Dermis microvascular lymphatic vessel endothelial cell (primary cell): ENCODE measurements at places on chromosomes 7 and 10. TPM values are rescaled to one million over a fixed set of nuclear protein-coding genes. Genes with fewer than 3 reads are reported as not detected.

DNA sequence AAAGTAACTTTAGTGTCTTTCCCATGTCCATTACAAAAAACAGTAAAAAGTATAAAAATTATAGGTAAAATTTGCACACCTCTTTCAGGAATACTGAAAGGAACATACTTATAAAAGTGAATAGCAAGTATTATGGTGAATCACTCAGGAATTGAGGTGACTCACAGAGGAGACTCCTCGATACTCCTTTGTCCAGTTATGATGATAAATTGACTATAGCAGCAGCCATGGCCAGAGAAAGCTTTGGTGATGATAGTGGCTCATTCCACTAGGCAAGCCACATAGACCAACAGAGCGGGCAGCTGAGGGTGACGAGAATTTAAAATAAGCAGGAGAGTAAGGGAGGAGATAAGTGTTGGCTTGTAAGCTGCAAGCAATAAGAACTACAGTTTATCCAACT, 1231.1 kb upstream of the CELF2 start:
- no peak for DNase-seq

GRCh38 chr7:43921423-43921822, 4.8 kb upstream of the UBE2D4 start:
- DNase-seq, result no peak

DNA sequence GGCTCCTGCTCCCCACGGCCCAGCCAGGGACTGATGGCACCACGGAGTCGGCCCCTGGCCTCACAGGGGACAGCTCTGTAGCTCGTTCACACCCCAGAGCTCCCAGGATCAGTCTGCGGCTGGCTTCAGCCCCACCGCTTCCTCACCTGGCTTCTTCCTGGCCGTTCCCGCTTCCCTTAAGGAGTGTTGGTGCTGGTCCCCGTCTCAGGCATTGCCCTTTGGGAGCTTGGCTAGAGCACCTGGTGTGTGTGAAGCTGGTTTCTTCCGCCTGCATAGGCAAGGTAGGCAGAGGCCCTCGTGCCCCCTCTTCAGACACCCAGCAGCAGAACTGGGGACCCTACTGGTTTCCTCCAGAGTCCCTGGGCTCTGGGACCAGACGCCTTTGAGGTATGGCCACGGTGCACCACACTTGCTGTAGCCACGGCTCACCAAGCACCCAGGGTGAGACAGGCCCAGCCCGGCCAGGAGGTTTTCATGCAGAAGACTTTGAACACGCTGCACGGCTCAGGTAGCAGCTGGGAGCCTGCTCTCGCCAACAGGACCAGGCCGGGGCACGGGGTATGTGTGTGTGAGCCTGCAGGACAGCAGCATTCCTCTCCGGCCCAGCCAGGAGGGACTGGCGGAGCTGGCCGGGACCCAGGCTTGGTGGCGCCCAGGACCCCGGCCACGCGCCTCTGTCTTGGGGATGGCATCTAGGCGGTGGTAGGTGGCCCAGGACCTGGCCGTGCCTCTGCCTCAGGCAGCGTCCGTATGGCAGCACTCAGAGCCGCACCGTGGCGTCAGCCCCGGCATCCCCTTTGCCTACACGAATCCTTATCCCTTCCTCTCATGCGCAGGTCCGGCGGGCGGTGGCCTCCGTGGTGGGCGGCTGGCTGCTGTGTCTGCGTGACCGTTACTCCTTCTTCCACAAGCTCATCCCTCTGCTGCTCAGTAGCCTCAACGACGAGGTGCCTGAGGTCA, 13.2 kb upstream of the PRKAR1B start:
- no peak for DNase-seq

DNA sequence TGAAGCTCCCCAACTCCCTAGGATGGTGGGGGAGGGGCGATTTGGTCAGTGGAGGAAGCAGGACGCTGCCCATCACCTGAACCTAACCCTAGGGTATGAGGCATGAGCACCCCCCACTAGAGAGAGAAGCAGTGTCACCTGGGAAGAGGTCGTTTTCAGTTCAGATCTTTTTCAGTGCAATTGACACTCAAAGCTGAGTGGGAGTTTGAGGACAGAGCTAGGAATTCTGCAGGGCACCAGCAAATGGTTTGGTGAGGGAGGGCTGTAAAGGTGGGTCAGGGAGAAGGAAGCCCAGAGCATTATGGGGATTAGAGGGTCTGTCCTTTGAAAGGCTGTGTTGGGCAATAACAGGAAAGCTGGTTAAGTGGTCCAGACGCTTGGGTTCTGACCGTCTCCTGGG, 10.9 kb downstream of the BPGM start:
- no peak for DNase-seq

Gene PSD
- 0.26 and 0.63 TPM in 2 replicates for total RNA-seq

Gene IDI2
- not detected in 2 replicates for total RNA-seq
